NCI-H1694 (cell line): ENCODE measurements at places on chromosomes 1 and 21.

GRCh38 chr1:205598841-205599668 is 32.8 kb downstream of the ELK4 start:
- no peak for DNase-seq

GRCh38 chr1:29029667-29030066 is 94.0 kb downstream of the TMEM200B start:
- DNase-seq: no peak

- no peak for DNase-seq
These were observed 110.6 kb downstream of the XCL2 start for GRCh38 chr1:168433238-168433637.

GRCh38 chr1:179867493-179868330 is 9.9 kb downstream of the TOR1AIP2 start:
- DNase-seq: peak; percentile 58

DNA sequence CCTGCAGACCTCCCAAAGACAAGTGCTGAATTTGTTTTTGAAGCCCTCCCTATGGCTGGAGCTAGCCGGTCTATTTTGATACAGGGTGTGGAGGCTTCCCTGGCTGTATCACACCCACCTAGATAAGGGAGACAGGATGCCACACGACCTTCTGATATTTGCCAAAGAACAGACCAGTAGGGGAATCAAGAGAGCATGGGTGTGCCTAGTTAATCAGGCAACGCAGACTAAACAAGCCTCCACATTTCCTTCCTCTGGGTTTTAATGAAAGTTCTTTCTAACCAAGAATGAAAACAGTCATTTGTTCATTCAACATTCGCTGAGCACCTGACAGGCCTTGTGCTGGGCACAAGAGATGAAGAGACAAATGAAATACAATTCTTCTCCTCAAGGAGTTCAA is 446.8 kb downstream of the PLPP3 start:
- no peak for DNase-seq

GRCh38 chr21:32940079-32941014 is 85.4 kb upstream of the OLIG2 start:
- DNase-seq: peak; percentile 51

DNA sequence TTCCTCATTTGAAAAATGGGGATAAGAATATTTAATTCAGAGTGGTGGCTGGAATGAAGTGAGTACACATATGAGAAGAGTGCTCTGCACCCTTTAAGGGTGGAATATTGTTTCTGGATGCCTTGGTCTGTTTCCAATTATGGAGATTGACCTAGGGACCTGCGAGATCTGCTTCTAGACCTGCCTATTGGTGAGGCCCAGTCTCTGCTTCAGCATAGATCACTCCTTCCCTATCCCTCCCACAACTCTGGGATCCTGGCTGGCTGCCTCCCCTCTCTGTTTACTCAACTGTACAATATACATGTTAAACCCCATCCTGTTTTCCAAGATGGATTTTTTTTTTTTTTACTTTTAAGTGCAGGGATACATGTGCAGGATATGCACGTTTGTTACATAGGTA is 6.4 kb upstream of the LDLRAD1 start:
- DNase-seq: no peak

GRCh38 chr1:91124290-91124985 is 102.6 kb upstream of the ZNF644 start:
- DNase-seq: no peak

- DNase-seq: no peak
These were observed 21.1 kb upstream of the RGS4 start for GRCh38 chr1:163047951-163048659.

- no peak for DNase-seq
These were observed 79.3 kb downstream of the ADARB1 start for GRCh38 chr21:45153358-45154318.

GRCh38 chr1:240486611-240487010 is 125.3 kb downstream of the GREM2 start:
- DNase-seq: no peak

GRCh38 chr1:166698771-166699170 is 140.5 kb upstream of the POGK start:
- no peak for DNase-seq

DNA sequence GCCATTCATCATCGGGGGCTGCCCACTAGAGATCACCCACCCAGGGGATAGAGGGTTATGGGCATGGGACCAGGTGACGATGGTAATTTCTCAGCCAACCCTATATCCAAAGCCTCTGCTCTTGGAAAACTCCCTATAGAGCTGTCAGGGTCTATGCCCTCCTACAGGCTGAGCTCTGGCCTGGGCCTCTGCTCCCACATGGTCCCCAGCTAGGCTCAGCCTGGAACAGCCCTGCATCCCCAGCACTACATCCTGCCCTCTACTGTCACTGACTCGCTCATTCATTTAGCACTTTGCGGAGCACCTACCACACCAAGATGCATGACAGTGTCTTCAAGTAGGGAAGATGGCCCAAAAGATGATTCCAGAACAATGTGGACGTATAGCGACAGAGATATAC is 45.0 kb upstream of the EPS8L3 start:
- DNase-seq: no peak

- DNase-seq: no peak
These were observed 1.1 kb downstream of the VANGL2 start for GRCh38 chr1:160401487-160401805.

GRCh38 chr1:185894791-185895190 is 160.6 kb downstream of the HMCN1 start:
- DNase-seq: no peak

DNA sequence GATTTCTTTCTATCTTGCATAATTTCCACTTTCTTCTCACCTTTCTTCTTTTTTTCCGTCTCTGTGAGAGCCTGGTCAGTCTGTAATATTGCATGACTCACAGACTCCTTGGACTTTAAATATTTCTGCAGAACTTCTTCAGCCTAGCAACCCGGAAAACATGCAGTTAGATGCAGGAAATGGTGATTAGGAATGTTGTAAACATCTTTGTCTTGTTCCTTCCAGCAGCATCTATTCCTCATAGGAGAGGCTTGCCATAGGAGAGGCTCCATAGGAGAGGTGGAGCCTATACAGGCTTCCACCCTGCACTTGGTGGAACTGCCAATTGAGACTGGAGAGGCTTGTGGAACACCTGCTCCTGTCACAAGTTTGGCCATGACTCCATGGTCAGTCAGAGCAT is 10.0 kb downstream of the GBP5 start:
- no peak for DNase-seq

GRCh38 chr1:236303675-236304074 is 21.9 kb upstream of the ERO1B start:
- no peak for DNase-seq

GRCh38 chr1:38000529-38001455 is 4.5 kb downstream of the FHL3 start:
- DNase-seq: no peak

DNA sequence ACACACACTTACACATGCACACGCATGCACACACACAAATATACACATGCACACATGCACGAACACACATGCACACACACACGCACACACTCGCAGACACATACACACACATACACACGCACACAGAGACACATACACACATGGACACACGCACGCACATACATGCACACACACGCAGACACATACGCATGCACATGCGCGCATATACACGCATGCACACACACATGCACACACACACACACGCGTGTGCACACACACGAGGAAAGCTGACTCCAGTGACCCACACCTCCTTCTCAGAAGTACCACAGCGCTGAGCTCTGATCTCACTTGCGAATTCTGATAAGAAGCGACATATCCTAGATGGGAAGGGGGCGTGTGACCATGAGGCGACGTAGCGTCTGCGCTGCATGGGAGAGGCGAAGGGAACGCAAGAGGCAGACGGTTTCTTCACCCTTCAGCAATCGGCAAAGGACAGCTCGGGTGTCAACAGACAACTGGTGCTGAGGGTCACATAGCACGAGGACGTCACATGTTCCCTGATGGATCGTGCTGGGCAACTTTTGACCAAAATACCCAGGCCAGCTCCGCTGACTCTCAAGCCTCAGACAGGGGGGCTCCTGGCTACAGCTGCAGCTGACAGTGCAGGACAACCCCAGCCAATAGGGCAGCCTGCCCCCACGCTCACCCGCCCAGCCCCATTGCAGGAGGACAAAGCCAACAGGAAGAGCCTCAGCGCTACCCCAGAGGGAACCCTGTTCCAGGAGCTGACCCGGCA is 16.0 kb upstream of the PDE9A start:
- DNase-seq: no peak

GRCh38 chr1:108598340-108598739 is 38.4 kb downstream of the EEIG2 start:
- no peak for DNase-seq

GRCh38 chr1:180291004-180291403 is 60.9 kb downstream of the LHX4 start:
- no peak for DNase-seq

GRCh38 chr1:212971312-212971711 is 21.0 kb downstream of the VASH2 start:
- no peak for DNase-seq

- no peak for DNase-seq
These were observed 1208.5 kb upstream of the ADGRL4 start for GRCh38 chr1:80214888-80215540.

DNA sequence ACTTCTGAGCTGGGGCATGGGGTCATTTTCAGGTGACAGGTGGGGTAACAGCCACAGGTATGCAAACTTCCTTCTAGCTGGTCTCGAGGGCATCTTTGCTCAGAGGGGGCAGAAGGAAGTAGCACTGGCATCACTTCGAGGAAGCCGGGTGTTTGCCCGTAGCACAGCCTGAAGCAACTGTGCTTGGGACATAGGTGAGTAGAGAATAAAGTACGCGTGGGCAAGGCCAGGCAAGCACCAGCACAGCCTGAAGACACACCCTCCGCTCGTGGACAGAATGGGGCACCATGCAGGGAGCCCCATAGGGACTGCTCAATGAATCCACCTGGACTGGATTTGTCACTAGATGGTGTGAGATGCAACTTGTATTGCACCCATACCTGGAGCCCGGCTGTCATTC is 167.1 kb downstream of the KCNJ6 start:
- no peak for DNase-seq

DNA sequence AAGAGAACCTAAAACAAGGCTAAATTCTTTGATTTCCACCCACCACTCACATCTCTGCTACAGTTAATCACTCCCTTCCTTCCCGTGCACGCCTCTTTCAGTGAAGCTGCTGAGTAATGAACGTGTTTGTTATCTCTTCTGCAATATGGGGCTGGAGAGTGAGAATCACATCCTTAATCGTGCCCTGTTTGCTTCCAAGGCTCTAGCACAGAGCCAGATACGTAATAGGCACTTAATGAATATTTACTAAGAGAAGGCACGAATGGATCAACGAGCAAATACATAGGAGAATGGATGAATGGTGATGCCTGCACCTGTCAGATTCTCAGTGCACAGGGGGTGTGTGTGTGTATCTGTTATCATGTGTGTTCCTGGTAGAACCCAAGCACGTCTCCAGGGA is 22.1 kb upstream of the FAM43B start:
- no peak for DNase-seq

DNA sequence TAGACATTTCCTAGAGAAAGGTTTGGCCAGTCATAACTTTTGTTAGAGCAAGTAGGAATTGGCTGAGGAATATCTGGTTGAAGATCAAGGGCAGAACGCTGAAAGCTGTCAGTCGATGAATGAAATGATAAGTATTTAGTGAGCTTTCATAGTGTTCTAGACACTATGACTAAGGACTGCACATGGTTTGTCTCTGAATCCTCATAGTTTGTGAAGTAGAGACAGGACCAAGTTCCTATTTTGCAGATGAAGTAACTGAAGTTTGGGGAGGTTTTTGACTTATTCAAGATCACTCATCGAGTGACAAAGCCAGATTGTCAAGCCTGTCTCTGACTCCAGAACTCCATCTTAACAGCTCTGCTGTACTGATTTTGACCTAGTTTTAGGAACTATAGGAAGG is 4.7 kb downstream of the ELOA start:
- DNase-seq: no peak

GRCh38 chr1:241579434-241579833 is 47.3 kb downstream of the KMO start:
- DNase-seq: no peak

GRCh38 chr1:207990876-207991582 is 80.1 kb upstream of the CD34 start:
- no peak for DNase-seq

GRCh38 chr21:39137248-39138178 is 45.7 kb downstream of the PSMG1 start:
- DNase-seq: no peak
